ENCODE measurements at places on chromosomes 1 and 21. TPM values are rescaled to one million over a fixed set of nuclear protein-coding genes. Genes with fewer than 3 reads are reported as not detected.
A peak's percentile ranks its signal among the peaks of the same experiment; 100 is the strongest.

DNA sequence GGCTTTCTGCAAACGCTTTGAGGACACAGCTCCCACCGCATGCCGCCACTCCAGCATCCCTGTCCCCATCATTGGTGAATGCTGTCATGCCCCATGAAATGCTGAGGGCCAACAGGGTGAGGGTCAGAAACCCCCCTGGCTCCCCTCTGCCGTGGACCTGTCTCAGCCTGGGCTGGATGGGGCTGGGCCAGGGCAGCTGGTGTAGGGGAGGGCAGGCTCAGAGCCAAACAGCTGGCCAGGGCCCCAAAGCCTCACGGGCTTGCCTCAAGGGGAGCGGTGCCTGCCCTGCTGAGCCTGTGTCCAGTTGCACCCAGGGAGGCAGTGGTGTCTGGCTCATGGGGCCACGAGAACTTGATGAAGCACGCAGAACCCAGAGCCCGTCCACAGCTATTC lies 49.7 kb downstream of the S100B start:
- no peak overlapping the region for H3K4me3 ChIP-seq
- no peak overlapping the region for H3K27ac ChIP-seq
- H3K4me1 ChIP-seq: no peaks in the 10 kb centered on the region
- H3K36me3 ChIP-seq: peaks cover 9% of the 10 kb centered on the region
- peak; percentile 56 for DNase-seq

DNA sequence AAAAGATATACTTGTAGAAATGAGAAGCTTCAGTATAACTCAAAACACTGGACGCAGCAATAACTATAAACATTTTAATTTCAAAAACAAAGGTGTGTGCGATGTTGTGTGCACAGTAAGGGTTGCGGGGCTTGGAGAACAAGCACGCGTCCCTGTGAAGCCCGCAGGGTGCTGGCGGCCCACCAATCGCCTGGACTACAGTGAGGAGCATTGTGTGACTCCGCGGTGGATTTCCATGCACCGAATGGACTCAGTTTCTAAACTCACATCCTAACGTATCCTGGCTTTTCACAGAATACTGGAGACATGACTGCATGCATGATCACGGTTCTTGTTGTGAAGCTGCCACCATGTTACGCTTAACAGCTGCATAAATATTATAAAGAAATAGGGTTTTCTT lies 33.0 kb downstream of the NTPCR start:
- H3K36me3 ChIP-seq: no peaks in the 10 kb centered on the region
- no peak overlapping the region for H3K4me3 ChIP-seq
- no peaks in the 10 kb centered on the region for H3K4me1 ChIP-seq

- H3K36me3 ChIP-seq: no peaks in the 10 kb centered on the region
- no peaks in the 10 kb centered on the region for H3K4me1 ChIP-seq
- no peak overlapping the region for H3K4me3 ChIP-seq
Observed at GRCh38 chr21:24424776-24425175, 1182.5 kb downstream of the MRPL39 start.

Gene SLC25A34
- total RNA-seq: 2.5 TPM

Measured in aorta (tissue), 5 donors.